ENCODE measurements at places on chromosomes 3 and 15.

- peak; percentile 13 for DNase-seq
Observed at GRCh38 chr15:45023659-45024225, 747 bp downstream of the SORD start.

- DNase-seq = no peak
Observed at GRCh38 chr3:184825121-184825820, 13.3 kb downstream of the VPS8 start.

DNA sequence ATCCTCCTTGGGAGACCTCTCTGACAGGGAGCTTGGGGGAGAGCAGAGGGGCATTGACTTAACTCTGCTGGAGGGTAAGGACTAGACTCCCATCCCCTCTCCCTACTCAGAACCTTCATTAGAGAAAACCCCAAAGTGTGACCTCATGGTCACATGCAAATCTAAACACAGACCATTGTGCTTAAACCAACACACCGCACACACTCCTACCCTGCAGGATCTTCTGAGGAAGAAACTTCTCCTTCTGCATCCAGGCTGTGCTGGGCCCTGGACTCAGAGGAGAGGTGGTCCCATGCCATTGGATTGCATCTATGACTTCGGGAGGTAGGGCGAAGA, 805 bp upstream of the PARP16 start:
- no peak for DNase-seq

DNA sequence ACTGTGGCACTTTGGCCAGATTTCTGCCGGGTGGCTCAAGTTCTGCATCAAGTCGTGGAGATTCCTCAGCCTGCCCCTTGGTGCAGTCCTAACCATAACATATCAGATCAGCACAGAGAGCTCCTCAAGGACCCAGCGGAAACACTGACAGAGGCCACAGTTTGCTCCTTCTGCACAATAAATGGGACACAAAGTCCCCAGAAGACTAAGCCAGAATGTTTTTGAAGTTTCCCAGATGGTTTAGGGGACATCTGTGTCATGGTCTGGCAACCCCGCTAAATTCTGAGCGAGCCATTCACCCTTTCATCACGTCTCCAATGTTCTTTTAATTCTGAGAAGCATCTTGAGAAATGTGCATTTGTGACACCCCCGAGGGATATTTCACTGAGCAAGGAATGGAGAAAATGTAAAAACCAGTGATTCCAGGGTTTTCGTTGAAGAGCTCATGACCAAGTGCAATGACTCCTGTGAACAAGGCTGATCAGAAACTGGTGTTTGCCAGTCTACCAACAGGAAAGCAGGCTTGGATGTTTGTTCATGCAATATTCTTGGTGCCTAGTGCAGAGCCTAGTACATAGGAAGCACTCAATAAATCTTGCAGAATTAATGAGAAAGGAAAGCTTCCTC, 64.8 kb upstream of the LMCD1 start:
- peak; percentile 24 for DNase-seq

DNA sequence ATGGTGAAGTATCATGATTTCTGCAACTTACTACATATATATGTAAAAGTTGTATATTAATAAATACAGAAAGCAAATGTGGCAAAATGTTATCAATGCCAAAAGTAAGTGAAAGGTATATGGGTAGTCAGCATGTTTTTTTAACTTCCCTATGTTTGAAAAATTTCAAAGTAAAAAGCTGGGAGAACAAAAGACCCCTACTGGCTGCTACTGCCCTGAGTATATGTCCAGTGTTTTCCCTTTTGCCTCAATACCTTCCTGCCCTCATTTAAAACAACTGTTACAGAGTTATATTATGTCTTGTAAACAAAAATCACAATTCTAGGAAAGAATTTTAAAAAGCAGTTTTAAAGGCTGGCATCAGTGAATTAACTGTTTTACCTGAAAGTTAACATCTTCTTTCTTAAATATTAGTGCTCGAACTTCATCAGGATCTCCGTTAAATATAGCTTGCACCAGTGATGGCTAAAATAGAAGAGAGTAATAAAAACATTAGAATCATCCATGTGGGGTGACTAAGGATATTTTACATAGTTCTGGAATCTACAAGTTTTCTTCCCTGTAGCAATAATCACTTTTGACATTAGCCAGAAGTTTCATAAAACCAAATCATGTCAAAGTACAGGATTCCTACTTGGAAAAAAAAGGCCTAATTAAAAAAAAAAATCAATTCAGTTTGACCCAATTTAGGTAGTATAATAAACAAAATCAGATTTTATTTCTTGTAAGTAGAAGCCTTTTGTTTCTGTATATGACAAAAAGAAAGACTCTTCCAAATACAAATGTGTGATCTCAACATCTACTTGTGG, 2.7 kb downstream of the ANKRD28 start:
- DNase-seq = no peak

- DNase-seq = no peak
Observed at GRCh38 chr15:97517737-97518136, 442.8 kb upstream of the ARRDC4 start.

GRCh38 chr15:69931156-69931555, 166.6 kb downstream of the TLE3 start:
- no peak for DNase-seq

- DNase-seq = no peak
Observed at GRCh38 chr15:40239693-40240618, 1.1 kb downstream of the PAK6 start.

DNA sequence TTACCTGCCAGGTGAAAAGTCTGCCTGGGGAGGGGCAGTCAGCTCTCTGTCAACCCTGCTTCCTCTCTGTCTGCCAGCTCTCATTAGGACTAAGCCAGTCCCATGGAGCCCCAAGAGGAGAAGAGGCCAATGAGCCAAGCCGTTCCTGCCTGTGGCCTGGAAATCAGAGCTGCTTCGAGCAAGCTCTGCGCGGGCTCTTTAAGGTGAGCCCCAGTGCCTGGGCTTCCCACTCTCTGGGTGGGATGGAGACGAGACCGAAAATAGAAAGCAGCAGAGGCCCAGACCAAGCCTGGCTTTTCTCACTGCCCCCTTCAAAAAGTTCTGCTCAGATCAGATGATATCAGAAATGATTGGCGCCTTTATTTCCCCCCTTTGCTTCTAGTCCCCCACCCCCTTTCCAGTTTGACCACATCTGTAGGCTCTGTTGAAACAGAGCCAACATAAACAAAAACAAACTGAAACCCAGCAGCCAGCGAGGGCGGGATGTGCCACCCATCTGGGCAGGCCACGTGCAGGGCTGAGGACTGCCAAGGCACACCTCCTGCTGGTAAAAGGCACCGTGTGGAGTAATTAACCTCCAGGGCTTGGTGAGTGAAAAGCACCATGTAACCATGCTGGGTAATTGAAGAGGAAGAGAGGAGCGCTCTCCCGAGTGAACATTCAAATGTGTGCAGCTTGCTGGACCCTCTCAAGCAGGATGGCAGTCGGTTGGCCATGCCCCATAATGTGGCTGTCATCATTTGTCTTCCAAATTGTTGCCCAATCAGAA, 471.0 kb upstream of the PROK2 start:
- peak; percentile 56 for DNase-seq

- DNase-seq = no peak
Observed at GRCh38 chr3:16297997-16298885, 33.2 kb downstream of the OXNAD1 start.

GRCh38 chr3:134453631-134454030, 32.2 kb downstream of the ANAPC13 start:
- DNase-seq = peak; percentile 63

- no peak for DNase-seq
Observed at GRCh38 chr15:85800478-85801123, 5.9 kb upstream of the KLHL25 start.

- DNase-seq = no peak
Observed at GRCh38 chr3:48318713-48319468, 14.6 kb downstream of the SPINK8 start.

DNA sequence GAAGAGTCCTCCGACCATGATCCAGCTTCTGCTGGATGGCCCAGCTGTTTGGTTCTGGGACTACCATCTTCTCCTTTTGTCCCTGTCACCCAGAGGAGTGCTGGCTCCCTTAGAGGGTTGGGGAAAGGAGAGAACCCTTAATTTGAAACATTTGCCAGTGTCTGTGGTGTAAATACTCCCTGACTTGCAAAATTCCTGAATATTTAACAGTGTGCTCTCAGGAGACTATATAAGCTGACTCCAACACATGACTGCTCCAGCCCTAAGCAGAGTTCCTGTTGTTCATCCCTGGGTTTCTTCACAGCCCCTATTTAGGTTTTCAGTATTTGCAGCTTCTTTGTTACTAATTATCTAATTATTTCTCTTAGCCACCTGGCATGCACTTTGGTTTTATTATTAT, 133.1 kb downstream of the CPNE4 start:
- peak; percentile 76 for DNase-seq

- no peak for DNase-seq
Observed at GRCh38 chr3:14481018-14481645, 59.0 kb downstream of the GRIP2 start.

DNA sequence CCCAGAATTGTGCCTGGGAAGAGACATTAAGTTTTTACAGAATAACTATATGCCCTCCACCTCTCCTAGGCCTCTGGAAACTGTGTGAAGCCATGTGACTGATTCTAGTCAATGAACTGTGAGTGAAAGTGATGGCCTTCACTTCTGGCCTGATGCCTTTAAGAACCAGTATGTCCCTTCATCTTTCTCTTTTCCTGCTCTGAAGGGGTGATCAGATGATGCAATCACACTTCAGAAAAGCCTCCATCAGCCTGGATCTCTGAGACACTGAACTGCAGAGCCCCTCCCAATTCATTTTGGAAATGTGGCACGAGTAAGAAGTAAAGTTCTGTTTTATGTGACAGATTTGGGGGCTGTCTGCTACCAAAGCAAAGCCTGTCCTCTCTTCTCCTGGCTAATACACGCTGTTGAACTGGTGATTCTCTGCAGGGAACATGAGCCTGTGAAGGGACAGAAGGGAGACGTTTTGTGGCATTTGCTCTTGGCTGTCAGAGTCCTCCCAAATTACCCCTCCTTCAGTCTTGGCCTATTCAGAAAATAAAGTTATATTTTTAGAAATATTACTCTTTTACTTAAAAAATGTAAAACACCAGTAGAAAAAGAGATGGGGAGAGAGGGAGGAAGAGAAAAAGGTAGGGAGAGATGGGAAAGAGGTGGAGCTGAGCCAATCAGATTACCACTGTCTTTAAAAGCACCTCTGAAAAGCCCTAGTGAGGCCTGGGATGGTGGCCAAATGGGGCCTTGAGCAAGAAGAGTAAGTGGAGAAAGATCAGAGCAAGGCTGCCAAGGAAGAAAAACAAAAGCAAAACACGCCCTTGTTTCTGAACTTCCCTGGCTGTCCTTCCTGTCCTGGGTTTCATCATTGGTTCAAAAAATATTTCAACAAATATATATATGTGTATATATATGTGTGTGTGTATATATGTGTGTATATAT, 40.9 kb upstream of the RYK start:
- DNase-seq = peak; percentile 63

DNA sequence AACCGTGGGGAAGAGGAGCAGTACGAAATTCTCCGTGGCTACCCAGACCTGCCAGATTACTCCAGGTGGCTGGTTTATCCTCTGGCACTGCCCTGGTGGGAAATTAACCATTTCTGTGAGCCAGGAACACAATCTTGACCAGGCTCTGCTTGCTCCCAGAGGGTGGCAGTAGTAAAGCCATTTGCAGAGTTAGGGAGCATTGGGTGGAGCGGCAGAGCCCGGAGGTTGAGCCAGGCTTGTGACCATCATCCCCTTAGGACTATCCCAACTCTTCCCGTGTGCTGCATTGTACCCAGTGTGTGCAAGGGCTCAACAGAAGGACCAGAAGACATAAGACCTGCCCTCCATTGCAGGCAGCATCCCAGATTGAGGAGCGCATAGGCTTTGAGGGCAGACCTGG, 5.3 kb downstream of the KNG1 start:
- peak; percentile 6 for DNase-seq

- no peak for DNase-seq
Observed at GRCh38 chr15:40650479-40650878, 44.5 kb upstream of the RAD51 start.

GRCh38 chr3:37718632-37719031, 143.0 kb upstream of the CTDSPL start:
- no peak for DNase-seq

DNA sequence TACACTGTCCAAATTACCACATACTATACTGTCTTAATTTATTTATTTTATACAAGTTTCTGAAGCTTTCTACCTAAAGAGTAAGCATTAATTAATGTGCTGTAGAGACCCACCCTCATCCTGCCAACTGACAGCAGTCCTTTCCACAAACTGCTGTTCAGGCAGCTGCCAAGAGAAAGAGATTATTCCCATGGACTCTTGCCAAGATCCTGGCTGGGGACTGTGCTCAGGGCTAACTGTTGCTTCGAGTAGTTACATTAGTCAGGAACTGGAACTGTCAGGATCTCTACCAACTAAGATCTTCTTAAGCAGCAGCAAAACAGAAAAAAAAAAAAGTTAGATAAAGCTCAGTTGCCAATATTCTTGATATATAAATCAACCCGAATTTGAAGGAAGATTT, 398.8 kb downstream of the MECOM start:
- DNase-seq = peak; percentile 50

DNA sequence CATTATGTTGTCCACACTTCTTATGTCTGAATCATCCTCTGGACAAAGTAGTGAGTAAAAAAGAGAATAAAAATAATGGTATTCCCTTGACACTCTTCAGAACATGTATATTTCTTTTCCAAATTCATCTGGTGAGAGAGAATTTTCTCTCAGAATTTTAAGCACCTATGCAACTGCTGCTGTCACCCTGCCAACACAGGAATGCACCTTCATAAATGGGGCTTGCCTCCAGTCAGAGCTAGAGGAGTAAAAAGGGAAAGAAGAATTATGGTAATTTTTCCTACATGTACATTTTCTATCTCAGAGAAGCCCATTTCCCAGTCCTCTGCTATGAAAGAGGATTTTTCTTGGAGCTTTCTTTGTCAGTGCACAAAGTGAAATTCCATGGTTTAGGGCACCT, 92.2 kb upstream of the ALCAM start:
- no peak for DNase-seq

DNA sequence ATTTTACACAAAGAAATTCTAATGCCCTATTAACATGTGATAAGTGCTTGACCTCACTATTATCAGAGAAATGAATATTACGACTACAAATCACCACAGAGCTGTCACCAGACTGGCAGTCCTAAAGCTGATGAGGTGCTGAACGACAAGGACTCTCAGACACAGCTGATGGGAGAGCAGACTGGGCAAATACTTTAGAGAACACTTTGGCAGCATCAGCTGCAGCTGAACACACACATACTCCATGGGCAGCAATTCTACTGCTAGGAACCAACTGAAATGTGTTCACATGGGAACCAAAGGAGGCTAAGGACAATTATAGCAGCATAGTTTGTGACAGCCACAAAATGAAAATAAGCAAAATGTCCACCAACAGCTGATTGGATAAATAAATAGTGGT, 45.5 kb downstream of the SUSD5 start:
- DNase-seq = no peak

GRCh38 chr3:157059661-157060060, 100.3 kb downstream of the CCNL1 start:
- DNase-seq = no peak

DNA sequence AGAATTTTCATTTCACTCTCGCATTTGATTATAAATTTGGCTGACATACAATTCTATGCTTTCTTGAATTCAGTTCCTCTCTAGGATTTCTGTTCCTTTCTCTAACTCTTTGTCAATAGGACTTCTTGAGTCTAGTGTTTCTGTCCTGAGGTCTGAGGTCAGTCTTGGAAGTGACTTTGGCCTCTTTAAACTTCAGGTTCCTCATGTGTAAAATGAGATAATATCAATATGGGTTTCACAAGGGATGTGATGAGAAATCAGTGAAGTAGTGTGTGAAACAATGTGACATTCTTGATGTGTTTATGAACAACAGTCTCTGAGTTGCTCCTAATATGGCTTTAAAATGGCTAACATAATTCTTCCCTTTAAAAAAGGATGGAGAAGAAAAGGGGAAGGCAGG, 92.2 kb downstream of the SV2B start:
- DNase-seq = no peak
